ENCODE measurements at places on chromosomes 16 and 17. TPM values are rescaled to one million over a fixed set of nuclear protein-coding genes. Genes with fewer than 3 reads are reported as not detected.

The SLC38A8 gene
- total RNA-seq: not detected

The SLC16A13 gene
- total RNA-seq: 1.5 TPM

The GAST gene
- not detected for total RNA-seq

The PIMREG gene
- not detected for total RNA-seq

The DYNLL2 gene
- total RNA-seq: 15.3 TPM

Data from ascending aorta (tissue), 2 donors.